Fibroblast of skin of right quadriceps (primary cell): ENCODE measurements at places on chromosomes 2 and 18.

DNA sequence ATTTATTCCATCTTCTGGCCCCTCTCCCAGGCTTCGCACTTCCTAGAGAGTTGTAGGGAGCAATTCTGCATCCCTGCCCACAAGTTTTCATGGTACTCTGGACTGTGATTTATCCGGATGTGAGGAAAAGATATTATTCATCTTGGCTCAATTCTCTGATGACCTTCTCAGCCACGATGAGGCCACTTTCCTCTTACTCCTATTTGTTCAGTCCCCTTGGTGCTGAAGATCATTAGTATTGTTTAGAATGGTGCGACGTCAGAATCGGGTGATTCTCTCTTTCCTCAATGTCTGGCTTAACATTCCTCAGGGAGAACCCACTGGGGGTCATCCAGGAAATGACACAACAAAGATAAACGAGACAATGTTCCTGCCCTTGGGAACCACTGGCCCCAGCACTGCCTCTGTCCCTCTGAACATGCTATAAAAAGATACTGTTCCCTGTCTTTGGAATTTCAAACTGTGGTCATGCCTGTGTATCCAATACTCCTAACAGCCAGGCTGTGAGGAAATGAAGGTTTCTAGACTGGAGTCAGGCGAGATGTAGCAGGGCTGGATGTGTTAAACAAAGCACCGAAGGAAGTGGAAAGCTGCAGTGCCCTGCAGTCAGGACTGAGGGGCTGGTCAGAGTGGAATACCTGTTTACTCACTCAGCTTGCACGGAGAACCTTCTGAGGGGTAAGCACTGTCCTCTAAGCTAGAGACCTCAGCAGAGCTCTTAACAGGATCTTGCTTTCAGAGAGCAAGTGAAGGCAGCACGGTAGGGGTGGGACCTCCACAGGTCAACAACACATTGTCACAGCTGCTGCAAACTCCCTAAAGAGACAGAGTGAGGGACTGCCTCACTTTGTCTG lies 12.9 kb upstream of the GLI2 start:
- DNase-seq, result peak; percentile 80

GRCh38 chr2:200695601-200696000 lies 109.8 kb downstream of the AOX1 start:
- DNase-seq, result no peak

- no peak for DNase-seq
These were observed 199.5 kb upstream of the MEIS1 start for GRCh38 chr2:66235428-66235827.

DNA sequence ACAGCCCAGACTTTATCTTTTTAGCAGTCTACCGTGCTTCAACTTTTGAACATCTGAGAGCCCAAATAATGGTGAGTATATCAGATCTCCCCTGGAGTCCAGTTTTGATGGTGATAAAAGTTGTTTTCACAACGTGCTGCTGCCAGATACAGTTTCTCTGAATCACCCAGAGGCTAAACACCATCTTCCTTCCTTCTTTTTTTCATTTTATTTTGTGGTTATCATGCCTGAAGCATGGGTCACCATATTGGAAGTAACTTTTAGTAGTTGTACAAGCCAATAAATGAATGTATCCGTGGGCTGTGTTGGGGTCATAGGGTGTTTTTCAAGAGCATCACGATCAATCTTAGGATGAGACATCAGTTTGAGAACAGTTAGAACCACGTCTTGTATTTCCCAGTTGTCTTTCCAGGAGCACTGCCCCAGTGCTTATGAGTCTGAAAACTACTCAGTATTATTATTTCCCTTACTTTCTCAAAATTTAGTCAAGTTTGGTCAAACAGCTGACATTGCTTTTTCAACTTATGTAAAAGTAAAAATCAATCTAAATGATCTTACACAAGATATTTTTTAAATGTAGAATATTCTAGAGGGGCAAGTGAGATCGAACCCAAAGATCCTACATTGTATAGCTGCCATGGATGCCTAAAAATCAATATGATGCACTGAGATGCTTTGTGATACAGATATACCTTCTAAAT lies 311.4 kb downstream of the CTNNA2 start:
- no peak for DNase-seq

- no peak for DNase-seq
These were observed 172.0 kb downstream of the TNS1 start for GRCh38 chr2:217830807-217831206.

DNA sequence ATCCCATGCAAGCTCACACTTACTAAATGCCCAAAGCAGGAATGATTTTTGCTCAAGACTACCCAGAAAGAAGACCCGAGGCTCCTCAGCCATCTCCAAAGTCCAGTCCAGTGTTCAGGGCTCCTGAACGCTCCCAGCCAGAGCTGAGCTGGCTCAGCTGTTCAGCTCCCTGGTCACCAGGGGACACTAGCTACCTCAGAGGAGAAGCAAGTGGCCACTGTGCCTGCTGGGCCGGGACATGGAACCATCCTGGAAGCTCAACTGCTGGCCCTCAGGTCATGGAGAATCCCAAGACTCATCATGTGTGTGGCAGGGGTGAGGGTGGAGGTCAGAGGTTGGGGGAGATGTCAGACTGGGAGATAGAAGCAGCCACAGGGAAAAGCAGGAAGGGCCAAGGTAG lies 89.0 kb downstream of the GALNT14 start:
- DNase-seq, result no peak

DNA sequence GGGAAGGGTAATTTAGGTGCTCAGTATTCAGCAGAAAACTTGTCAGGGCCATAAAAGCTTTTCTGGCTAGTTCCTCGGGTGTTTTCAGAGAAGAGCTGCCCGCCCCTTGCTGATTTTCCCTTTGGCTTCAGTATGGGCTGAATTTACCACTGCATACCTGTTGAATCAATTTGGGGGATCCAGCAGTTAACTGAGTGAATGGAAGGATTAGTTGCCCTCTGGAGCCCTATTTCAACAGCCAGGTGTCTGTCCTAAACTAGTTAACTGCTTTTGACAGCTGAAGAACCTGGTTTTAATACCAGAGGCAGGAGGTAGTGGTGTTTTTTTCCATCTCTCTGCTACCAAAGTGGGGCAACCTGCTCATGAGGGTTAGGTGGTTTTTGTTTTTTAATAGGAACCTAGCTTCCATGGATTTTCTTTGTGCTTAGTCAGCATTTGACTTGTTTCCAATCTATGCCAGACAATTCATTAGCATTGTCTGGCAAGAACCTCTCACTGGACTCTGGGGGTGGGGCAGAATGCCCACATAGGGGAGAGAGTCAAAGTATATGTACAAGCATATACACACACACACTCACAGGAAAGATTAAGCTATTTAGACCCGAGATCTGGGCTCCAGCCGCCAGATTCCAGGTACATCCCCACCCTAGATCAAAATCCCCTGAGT lies 166.5 kb upstream of the SIX3 start:
- no peak for DNase-seq
